ENCODE measurements at places on chromosomes 7 and 10.

GRCh38 chr7:1210321-1210978 lies 22.2 kb upstream of the UNCX start:
- no peak overlapping the region for H3K27ac ChIP-seq
- H3K36me3 ChIP-seq = no peaks in the 10 kb centered on the region
- H3K4me3 ChIP-seq = no peak overlapping the region
- peaks cover 46% of the 10 kb centered on the region for H3K27me3 ChIP-seq
- H3K4me1 ChIP-seq = no peaks in the 10 kb centered on the region

DNA sequence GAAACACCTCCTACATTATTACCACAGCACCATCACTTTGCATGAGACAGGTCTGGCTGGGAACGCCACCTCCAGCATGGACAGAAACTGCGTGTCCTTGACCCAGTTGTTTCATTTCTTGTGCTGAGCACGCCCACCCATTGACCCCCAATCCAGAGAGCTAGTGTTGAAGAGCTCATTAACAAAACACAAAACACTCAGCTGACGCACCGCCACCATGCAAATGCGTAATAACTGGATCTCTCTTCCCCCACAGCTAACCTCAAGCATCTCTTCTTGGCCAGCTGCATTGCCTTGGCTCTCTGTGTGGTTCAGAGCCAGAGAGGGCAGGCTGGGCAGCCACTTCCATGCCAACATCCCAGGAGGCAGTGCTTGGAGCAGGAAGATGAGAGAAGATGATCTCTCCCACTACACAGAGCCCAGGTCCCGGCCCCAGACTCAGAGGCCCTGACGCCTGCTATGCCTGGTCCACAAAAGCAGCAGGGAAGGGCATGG lies 173.5 kb downstream of the PLXNA4 start:
- no peaks in the 10 kb centered on the region for H3K4me1 ChIP-seq
- H3K36me3 ChIP-seq = no peaks in the 10 kb centered on the region
- no peaks in the 10 kb centered on the region for H3K27me3 ChIP-seq
- no peak overlapping the region for H3K27ac ChIP-seq
- H3K4me3 ChIP-seq = no peak overlapping the region
- DNase-seq = no peak

- no peak for DNase-seq
- no peak overlapping the region for H3K27ac ChIP-seq
- H3K27me3 ChIP-seq = no peaks in the 10 kb centered on the region
- H3K36me3 ChIP-seq = peaks cover 68% of the 10 kb centered on the region
Observed at GRCh38 chr10:11175823-11176243, 158.2 kb downstream of the CELF2 start.

DNA sequence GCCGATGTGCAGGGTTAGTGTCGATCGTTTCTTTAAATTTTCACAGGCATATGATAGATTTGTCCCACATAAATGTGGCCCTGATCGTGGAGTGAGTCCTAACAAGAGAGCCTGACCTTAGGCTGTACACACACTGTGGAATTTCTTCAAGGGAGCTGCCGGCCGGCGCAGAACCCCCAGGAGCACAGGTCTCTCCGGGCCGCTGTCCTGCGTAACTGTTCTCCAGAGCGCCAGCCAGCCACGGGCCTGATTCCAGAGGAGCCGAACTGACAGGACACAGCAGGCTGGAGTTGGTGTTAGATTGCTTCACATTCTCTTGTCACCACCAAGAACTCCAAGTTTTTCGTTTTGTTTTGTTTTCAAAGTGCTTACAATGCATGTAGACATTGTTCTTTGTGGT lies 37.3 kb downstream of the SHH start:
- H3K36me3 ChIP-seq = no peaks in the 10 kb centered on the region
- H3K4me3 ChIP-seq = no peak overlapping the region
- no peak overlapping the region for H3K27ac ChIP-seq
- no peak for DNase-seq
- no peaks in the 10 kb centered on the region for H3K4me1 ChIP-seq

DNA sequence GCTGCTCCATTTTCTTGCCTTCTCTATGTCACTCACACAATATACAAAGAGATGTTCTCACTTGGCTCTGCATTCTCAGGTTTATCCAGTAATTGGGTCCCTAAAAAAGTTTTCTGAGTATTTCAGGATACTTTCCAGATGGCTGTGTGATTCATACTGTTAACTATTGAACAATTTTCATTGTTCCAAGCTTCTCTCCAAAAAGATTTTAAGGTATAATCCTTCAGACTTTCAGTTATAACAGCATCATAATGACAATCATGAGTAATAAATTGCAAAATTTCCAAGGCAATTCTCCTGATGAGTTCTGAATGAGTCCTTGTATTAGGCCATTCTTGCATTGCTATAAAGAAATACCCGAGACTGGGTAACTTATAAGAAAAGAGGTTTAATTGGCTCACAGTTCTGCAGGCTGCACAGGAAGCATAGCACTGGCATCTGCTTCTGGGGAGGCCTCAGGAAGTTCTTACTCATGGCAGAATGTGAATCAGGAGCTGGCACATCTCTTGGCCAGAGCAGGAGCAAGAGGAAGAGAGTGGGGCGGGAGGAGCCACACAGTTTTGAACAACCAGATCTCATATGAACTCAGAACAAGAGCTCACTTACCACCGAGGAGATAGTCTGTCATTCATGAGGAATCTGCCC lies 148.1 kb downstream of the SLC16A9 start:
- DNase-seq = no peak
- no peaks in the 10 kb centered on the region for H3K36me3 ChIP-seq
- no peak overlapping the region for H3K27ac ChIP-seq
- peaks cover 2% of the 10 kb centered on the region for H3K27me3 ChIP-seq
- no peak overlapping the region for H3K4me3 ChIP-seq

DNA sequence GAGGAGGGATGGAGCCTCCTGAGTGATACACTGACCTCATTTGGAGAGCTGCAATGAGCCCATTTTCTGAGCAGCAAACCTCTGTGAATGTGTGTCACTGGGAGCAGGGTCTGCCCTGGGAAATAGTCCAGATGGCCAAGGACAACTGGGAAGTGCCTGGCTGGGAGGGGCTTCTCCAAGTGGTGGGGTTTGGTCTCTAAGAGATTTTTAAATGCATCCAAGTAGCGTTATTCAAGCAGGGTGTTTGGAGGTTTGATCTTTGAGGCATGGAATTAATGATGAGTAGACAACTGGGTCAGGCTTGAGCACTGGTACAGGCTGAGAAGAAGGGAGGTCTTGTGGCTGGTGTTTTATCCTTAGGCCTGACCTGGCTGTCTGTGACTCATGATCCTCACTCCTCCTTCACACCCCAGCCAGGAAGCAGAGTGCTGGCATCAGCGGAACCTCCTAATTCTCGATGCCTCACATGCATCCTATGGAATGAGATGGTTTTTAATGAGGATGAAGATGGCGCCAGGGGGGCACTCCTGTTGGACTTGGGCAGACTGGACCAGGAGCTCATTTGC lies 3.3 kb downstream of the GOLGA7B start:
- H3K4me3 ChIP-seq = peak overlapping the region; percentile 95
- H3K4me1 ChIP-seq = peaks cover 45% of the 10 kb centered on the region
- no peak overlapping the region for H3K27ac ChIP-seq
- no peaks in the 10 kb centered on the region for H3K36me3 ChIP-seq
- H3K27me3 ChIP-seq = no peaks in the 10 kb centered on the region

- no peak for DNase-seq
- no peaks in the 10 kb centered on the region for H3K4me1 ChIP-seq
- no peak overlapping the region for H3K27ac ChIP-seq
- no peaks in the 10 kb centered on the region for H3K27me3 ChIP-seq
- no peak overlapping the region for H3K4me3 ChIP-seq
- H3K36me3 ChIP-seq = no peaks in the 10 kb centered on the region
Observed at GRCh38 chr10:21953585-21954057, 49.9 kb downstream of the DNAJC1 start.

GRCh38 chr10:30099101-30099500 lies 39.7 kb upstream of the JCAD start:
- no peak for DNase-seq
- H3K27me3 ChIP-seq = peaks cover 79% of the 10 kb centered on the region
- no peak overlapping the region for H3K4me3 ChIP-seq
- H3K4me1 ChIP-seq = no peaks in the 10 kb centered on the region
- no peak overlapping the region for H3K27ac ChIP-seq

- no peak overlapping the region for H3K4me3 ChIP-seq
- no peak overlapping the region for H3K27ac ChIP-seq
- no peak for DNase-seq
- H3K27me3 ChIP-seq = no peaks in the 10 kb centered on the region
- no peaks in the 10 kb centered on the region for H3K36me3 ChIP-seq
Observed at GRCh38 chr7:136131304-136131630, 154.1 kb upstream of the MTPN start.

DNA sequence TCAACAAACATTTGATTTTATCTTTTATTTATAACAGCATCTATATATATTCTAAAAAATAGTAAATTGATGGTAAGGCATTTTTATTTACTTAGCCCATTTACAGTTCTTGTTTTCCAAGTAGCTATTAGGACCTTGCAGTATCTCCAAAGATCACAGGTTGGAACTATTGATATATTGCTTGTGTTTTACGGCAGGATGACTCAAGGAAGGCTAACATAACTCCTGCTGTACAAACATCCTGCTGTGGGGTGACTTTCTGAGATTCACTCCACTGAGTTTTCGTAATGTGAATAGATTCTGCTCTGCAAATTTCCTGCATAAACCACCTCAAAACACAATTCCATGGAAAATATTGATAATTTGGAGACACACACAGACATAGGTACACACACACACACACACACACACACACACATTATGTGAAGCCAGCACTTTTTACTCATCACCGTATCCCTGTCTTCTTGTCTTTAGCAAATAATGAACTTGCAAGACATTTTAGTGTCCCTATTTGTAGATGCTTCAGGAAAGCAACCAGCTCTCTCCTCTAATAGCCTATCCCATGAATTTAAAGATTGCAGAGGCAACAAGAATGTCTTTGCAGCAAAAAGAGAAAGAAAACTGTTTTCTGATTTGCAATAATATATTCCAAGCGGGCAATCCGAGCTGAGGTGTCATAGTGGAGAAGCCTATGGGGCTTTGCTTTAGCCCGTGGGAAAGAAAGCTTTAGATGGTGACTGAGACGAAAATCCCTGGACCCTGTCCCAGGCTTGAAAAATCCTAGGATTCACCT lies 722 bp downstream of the AGR2 start:
- H3K27me3 ChIP-seq = peaks cover 2% of the 10 kb centered on the region
- no peaks in the 10 kb centered on the region for H3K4me1 ChIP-seq
- no peak overlapping the region for H3K4me3 ChIP-seq
- H3K36me3 ChIP-seq = no peaks in the 10 kb centered on the region
- no peak overlapping the region for H3K27ac ChIP-seq

DNA sequence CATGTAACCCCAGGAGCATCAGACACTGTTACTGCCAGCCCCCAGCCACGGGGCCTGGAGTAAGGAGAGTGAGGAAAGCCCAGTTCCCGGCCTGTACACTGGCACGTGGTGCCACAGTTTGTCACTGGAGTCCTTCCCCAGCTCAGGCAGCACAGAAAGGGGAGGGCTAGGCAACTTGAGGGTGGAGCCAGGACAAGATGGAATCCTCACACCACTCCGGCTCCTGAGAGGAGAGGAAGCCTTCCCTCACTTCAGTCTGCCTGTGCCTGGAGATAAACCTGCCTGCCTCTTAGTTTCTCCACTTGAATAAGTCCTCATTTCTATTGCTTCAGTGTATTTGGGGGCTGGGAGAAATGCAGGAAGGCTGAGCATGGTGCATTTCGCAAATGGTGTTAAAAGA lies 176.0 kb downstream of the KIAA1217 start:
- no peak overlapping the region for H3K4me3 ChIP-seq
- no peaks in the 10 kb centered on the region for H3K36me3 ChIP-seq
- H3K27ac ChIP-seq = no peak overlapping the region
- no peaks in the 10 kb centered on the region for H3K4me1 ChIP-seq

DNA sequence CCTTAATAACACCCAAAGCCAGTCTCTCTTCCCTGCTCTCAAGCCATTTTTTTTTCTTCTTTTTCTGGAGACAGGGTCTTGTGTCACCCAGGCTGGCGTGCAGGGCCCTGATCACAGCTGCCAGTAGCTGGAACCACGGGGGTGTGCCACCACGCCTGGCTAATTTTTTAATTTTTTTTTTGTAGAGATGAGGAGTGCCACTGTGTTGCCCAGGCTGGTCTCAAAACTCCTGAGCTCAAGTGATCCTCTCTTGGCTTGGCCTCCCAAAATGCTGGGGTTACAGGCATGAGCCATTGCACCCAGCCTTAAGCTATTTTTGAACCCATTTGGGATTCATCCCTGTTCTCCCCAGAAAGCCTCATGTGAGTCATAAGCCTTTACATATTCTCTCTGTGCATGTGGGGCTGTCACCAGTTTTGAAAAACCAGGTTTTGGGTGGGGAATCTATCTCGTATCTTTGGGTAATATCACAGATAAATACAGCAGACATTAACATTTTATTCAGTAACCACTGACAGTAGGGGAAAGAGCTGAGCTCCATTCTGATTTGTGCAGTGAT lies 15.5 kb downstream of the ZNF487 start:
- peaks cover 47% of the 10 kb centered on the region for H3K4me1 ChIP-seq
- peak overlapping the region; percentile 97 for H3K27ac ChIP-seq
- DNase-seq = no peak
- no peaks in the 10 kb centered on the region for H3K36me3 ChIP-seq
- peak overlapping the region; percentile 77 for H3K4me3 ChIP-seq
- no peaks in the 10 kb centered on the region for H3K27me3 ChIP-seq

DNA sequence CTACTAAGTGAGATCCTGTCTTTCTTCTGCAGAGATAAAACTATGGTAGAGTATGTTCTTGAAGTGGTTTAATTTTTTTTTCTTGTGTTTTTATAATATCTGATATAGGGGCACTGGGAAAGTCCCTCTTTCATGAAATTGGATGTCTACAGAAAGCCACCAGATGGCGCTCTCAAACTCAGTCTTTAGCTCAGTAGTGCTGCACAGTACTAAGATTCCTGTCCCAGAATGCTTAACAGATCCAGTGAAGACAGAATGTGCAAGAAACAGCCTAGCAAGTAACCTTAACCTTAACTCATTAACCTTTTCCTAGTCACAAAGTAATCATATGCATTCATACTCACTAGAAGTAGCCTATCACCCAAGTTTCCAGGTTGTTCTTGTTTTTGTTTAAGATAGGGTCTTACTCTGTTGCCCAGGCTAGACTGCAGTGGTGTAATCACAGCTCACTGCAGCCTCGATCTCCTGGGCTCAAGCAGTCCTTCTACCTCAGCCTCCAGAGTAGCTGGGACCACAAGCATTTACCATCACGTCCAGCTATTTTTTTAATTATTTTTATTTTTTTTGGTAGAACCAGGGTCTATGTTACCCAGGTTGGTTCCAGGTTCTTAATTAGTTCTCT lies 56.7 kb downstream of the IDE start:
- no peak overlapping the region for H3K27ac ChIP-seq
- H3K4me3 ChIP-seq = no peak overlapping the region
- peaks cover 7% of the 10 kb centered on the region for H3K4me1 ChIP-seq
- DNase-seq = peak; percentile 74
- H3K36me3 ChIP-seq = no peaks in the 10 kb centered on the region

All from naive thymus-derived CD8-positive, alpha-beta T cell (primary cell).